ENCODE measurements at places on chromosomes 6 and 20. TPM values are rescaled to one million over a fixed set of nuclear protein-coding genes. Genes with fewer than 3 reads are reported as not detected.

Gene RHAG
- 0.78 TPM for total RNA-seq

Gene CST5
- total RNA-seq, result 1.9 TPM

Gene IPCEF1
- total RNA-seq, result 0.72 TPM

Gene DEFB132
- not detected for total RNA-seq

Gene SERAC1
- 17.9 TPM for total RNA-seq

Gene GNRH2
- not detected for total RNA-seq

Gene ZBTB46
- 14.2 TPM for total RNA-seq

Gene RIPOR3
- 10.6 TPM for total RNA-seq

Gene FRK
- 3.5 TPM for total RNA-seq

Gene HLA-DOB
- total RNA-seq, result not detected

Gene PRR18
- total RNA-seq, result not detected

Gene LY6G6F
- not detected for total RNA-seq

Gene HLA-DQB1
- 6.6 TPM for total RNA-seq

Gene CCN2
- 164 TPM for total RNA-seq

Gene ENPP4
- 19.8 TPM for total RNA-seq

Gene GRM4
- total RNA-seq, result 0.06 TPM

Gene SLC13A3
- total RNA-seq, result 3.6 TPM

Gene STMND1
- total RNA-seq, result not detected

Gene SLPI
- 33.7 TPM for total RNA-seq

Gene ZC2HC1B
- not detected for total RNA-seq

Gene GSTA3
- total RNA-seq, result 12.7 TPM

Gene CRISP1
- not detected for total RNA-seq

Gene FABP7
- total RNA-seq, result not detected

Gene ULBP3
- total RNA-seq, result 15.6 TPM

Gene MBOAT1
- 9.6 TPM for total RNA-seq

Gene AKAP12
- total RNA-seq, result 39.0 TPM

Gene TFAP2C
- total RNA-seq, result 0.78 TPM

Gene FLRT3
- total RNA-seq, result 1.0 TPM

Gene ELOVL4
- total RNA-seq, result 0.29 TPM

Gene C6orf15
- not detected for total RNA-seq

Gene PTCHD4
- total RNA-seq, result 0.29 TPM

Gene PRDM13
- not detected for total RNA-seq

Gene ANGPT4
- total RNA-seq, result 0.57 TPM

Gene GPSM3
- 12.7 TPM for total RNA-seq

Gene GDAP1L1
- 1.8 TPM for total RNA-seq

Gene LY6G5B
- total RNA-seq, result 5.3 TPM

Gene MYH7B
- 0.69 TPM for total RNA-seq

Gene OR12D3
- not detected for total RNA-seq

Gene ADGRF1
- not detected for total RNA-seq

Gene MCCD1
- total RNA-seq, result not detected

Gene ZSCAN9
- total RNA-seq, result 12.7 TPM

Gene CDH4
- total RNA-seq, result not detected

Gene ADGB
- not detected for total RNA-seq

Gene HLA-DQB2
- 4.8 TPM for total RNA-seq

Gene SCRT2
- total RNA-seq, result not detected

Gene SIRPA
- 83.8 TPM for total RNA-seq

Gene TSPO2
- not detected for total RNA-seq

Gene WFDC10B
- not detected for total RNA-seq

Gene HCRTR2
- 0.41 TPM for total RNA-seq

Gene TSPYL4
- 37.0 TPM for total RNA-seq

Gene DCDC2
- total RNA-seq, result 0.52 TPM
